Calu3 (cell line): ENCODE measurements at places on chromosomes 2 and 18. TPM values are rescaled to one million over a fixed set of nuclear protein-coding genes. Genes with fewer than 3 reads are reported as not detected.
A peak's percentile ranks its signal among the peaks of the same experiment; 100 is the strongest.

FAM98A gene
- total RNA-seq = 47.7 and 62.8 TPM in 2 replicates

SOCS6 gene
- 26.1 and 33.0 TPM in 2 replicates for total RNA-seq

- H3K4me3 ChIP-seq = no peak overlapping the region
- no peak for DNase-seq
- no peaks in the 10 kb centered on the region for H3K36me3 ChIP-seq
- no peaks in the 10 kb centered on the region for H3K4me1 ChIP-seq
- H3K27me3 ChIP-seq = no peaks in the 10 kb centered on the region
- no peak overlapping the region for H3K27ac ChIP-seq
Measured at GRCh38 chr2:47918043-47918442, 11.7 kb upstream of the FBXO11 start.

GRCh38 chr18:22412176-22412911, 5.4 kb downstream of the CTAGE1 start:
- no peak overlapping the region for H3K27ac ChIP-seq
- DNase-seq = no peak
- no peaks in the 10 kb centered on the region for H3K36me3 ChIP-seq
- H3K27me3 ChIP-seq = no peaks in the 10 kb centered on the region

GRCh38 chr2:48380208-48380607, 149.7 kb upstream of the STON1 start:
- peaks cover 6% of the 10 kb centered on the region for H3K36me3 ChIP-seq
- DNase-seq = no peak
- no peaks in the 10 kb centered on the region for H3K27me3 ChIP-seq
- no peak overlapping the region for H3K4me3 ChIP-seq
- H3K27ac ChIP-seq = no peak overlapping the region

GRCh38 chr2:187435078-187435477, 13.0 kb downstream of the CALCRL start:
- H3K27ac ChIP-seq = no peak overlapping the region
- H3K4me3 ChIP-seq = no peak overlapping the region
- no peaks in the 10 kb centered on the region for H3K27me3 ChIP-seq
- DNase-seq = no peak

- no peaks in the 10 kb centered on the region for H3K36me3 ChIP-seq
- no peaks in the 10 kb centered on the region for H3K4me1 ChIP-seq
- H3K27ac ChIP-seq = no peak overlapping the region
- no peaks in the 10 kb centered on the region for H3K27me3 ChIP-seq
Measured at GRCh38 chr2:9889812-9890261, 46.6 kb downstream of the TAF1B start.

DNA sequence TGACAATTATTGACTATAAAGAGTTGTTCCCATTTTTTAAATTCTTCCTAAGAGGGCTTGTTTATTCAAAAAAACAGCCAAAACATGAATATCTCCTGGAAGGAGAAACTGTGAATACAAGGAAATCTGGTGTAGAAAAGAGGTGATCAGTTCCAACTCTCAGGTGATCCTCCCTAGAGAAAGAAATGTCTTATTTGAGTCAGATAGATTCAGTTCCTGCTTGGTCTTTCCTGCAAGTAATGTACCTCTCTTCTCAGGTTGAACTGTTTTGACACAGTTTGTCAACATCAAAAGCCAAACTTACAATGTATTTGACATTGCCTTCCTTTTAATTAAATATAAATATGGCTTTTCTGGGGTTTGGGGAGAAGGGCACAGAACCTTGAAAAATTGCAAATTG, 567.4 kb downstream of the ARHGAP15 start:
- no peaks in the 10 kb centered on the region for H3K4me1 ChIP-seq
- H3K4me3 ChIP-seq = no peak overlapping the region
- H3K36me3 ChIP-seq = no peaks in the 10 kb centered on the region
- DNase-seq = no peak

GRCh38 chr18:32297579-32298170, 107.8 kb downstream of the MEP1B start:
- no peak overlapping the region for H3K27ac ChIP-seq
- H3K36me3 ChIP-seq = peaks cover 4% of the 10 kb centered on the region
- H3K27me3 ChIP-seq = no peaks in the 10 kb centered on the region
- peaks cover 16% of the 10 kb centered on the region for H3K4me1 ChIP-seq
- DNase-seq = no peak
- H3K4me3 ChIP-seq = no peak overlapping the region

GRCh38 chr2:237546040-237546875, 20.1 kb upstream of the PRLH start:
- H3K27me3 ChIP-seq = no peaks in the 10 kb centered on the region
- no peak for DNase-seq
- H3K4me3 ChIP-seq = no peak overlapping the region
- no peaks in the 10 kb centered on the region for H3K4me1 ChIP-seq

- DNase-seq = no peak
- peak overlapping the region; percentile 31 for H3K27ac ChIP-seq
- H3K36me3 ChIP-seq = peaks cover 7% of the 10 kb centered on the region
- no peaks in the 10 kb centered on the region for H3K27me3 ChIP-seq
Measured at GRCh38 chr2:148813603-148814065, 61.4 kb upstream of the KIF5C start.

GRCh38 chr2:161745866-161746614, 121.8 kb downstream of the SLC4A10 start:
- DNase-seq = no peak
- H3K27ac ChIP-seq = no peak overlapping the region
- H3K4me3 ChIP-seq = no peak overlapping the region
- no peaks in the 10 kb centered on the region for H3K27me3 ChIP-seq
